OCI-M1 (cell line): ENCODE measurements at places on chromosomes 16 and 17.

- no peak for DNase-seq
These were observed 4.4 kb downstream of the GGA2 start for GRCh38 chr16:23505671-23506605.

DNA sequence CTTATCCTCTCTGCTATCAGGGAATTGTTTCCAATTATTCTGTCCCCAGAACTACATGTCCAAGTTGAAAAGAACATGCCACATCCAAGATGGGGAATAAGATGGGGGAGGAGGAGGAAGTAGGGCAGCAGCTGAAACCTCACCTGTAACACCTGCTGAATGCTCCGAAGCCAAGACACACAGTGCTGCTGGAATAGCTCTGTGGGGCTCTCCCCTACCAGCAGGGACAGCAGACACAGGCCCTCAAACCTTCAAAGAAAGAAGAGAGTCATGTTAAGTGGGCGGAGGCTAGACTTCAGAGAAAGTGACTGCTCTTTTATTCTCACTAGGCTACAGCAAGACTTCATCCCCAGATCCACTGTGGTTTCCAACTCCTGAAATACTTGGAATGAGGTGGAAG lies 13.2 kb downstream of the PELP1 start:
- DNase-seq: no peak

DNA sequence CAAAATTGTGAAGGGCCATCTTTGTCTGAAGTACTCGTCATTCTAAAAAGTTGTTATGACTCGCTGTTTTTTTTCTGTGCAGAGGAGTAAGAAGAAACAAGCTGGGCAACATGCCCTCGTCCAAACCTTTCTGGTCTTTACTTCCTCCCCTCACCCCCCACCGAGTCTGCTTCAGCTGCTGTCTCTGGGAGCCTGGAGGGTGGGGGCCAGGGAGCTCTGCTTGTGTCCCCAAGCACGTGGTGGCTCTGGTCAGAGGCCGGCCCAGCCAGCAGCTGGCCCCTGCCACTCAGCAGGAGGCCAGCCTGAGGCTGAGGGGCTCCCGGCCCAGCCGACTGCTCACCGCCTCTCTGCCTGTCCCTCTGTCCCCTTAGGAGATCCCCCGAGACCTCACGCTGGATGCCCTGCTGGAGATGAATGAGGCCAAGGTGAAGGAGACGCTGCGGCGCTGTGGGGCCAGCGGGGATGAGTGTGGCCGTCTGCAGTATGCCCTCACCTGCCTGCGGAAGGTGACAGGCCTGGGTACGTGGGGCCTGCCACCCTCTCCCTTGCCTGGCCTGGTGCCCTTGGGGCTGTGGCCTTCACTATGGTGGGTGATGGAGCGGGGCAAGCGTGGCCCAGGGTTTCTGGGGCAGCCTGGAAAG lies 53.7 kb upstream of the LGALS9 start:
- DNase-seq: peak; percentile 71

GRCh38 chr17:39822051-39822451 lies 42.1 kb downstream of the IKZF3 start:
- peak; percentile 75 for DNase-seq

GRCh38 chr17:75996665-75997590 lies 3.7 kb upstream of the CDK3 start:
- peak; percentile 83 for DNase-seq

- DNase-seq: no peak
These were observed 11.4 kb downstream of the MYLK3 start for GRCh38 chr16:46736695-46737094.

GRCh38 chr16:50303605-50304466 lies 37.5 kb downstream of the ADCY7 start:
- DNase-seq: no peak
